Femur (tissue), 1 donor: ENCODE measurements at places on chromosomes 5 and 9.

- no peak for DNase-seq
These were observed 309.8 kb upstream of the IRX4 start for GRCh38 chr5:2192496-2192895.

- DNase-seq, result no peak
These were observed 215.5 kb downstream of the TMEM167A start for GRCh38 chr5:82861701-82862100.

- no peak for DNase-seq
These were observed 65.9 kb downstream of the CYFIP2 start for GRCh38 chr5:157331807-157332206.

- no peak for DNase-seq
These were observed 280.0 kb upstream of the EFNA5 start for GRCh38 chr5:107950776-107951175.

DNA sequence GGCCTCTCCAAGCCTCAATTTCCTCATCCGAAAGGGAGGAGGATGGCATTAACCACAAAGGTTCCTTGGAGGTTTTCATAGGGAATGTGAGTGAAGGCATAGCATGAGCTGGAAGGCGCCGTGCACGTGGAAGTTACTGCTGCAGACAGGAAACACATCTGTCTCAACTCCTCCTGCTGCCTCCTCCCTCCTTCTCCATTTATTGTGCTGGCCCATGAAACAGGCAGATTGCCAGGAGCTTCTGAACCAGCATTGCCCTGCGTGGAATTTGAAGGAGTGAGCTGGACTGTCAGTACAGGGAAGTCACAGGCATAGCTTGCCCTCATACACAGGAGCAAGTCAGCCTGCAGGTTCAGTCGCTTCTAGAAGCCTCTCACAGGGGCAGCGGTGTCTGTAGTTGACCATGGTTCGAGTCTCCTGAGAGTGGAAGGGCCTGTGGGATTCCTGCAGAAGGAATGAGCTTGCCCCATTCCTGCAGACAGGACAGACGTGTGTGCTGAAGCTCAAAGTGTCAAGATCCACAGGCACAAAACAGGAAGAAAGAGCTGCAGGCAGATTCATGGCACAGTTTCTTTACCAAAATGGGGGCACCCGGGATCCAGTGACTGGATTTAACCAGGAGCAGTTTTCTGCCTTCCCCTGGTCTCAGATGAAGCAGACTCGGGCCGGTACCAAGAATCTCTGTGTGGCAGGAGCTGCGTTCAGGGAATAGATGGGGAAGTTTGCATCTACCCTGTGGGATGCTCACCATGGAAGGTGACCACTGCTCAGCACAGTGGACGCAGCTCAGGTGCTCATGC, 48.7 kb upstream of the CTSL start:
- DNase-seq, result no peak

DNA sequence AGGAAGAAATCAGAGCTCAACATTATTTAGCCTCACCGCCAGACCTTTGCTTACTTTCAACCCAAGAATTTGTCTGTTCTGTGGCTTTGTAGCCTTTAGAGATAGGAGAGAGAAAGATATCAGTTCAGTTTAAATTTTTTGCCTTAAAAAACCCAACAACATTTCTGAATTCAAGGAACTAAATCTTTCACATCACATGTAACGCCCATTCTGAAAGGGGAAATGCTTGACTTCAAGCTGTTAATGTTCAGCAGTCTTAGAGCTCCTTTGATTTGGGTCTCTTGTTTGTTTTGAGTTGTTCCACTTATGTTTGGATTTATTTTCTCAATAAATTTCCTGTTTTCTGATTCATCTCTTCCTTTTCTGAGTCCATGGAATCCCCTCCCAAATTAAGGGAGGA, 294.5 kb downstream of the ARHGAP26 start:
- DNase-seq, result no peak

- DNase-seq, result no peak
These were observed 79.8 kb downstream of the C5orf15 start for GRCh38 chr5:133888625-133888991.

GRCh38 chr9:77769246-77769645, 121.1 kb upstream of the GNA14 start:
- no peak for DNase-seq

GRCh38 chr9:37984672-37985611, 81.0 kb upstream of the SLC25A51 start:
- no peak for DNase-seq

GRCh38 chr9:91160181-91160580, 201.5 kb downstream of the AUH start:
- no peak for DNase-seq

GRCh38 chr9:4530375-4530774, 40.1 kb downstream of the SLC1A1 start:
- DNase-seq, result no peak

DNA sequence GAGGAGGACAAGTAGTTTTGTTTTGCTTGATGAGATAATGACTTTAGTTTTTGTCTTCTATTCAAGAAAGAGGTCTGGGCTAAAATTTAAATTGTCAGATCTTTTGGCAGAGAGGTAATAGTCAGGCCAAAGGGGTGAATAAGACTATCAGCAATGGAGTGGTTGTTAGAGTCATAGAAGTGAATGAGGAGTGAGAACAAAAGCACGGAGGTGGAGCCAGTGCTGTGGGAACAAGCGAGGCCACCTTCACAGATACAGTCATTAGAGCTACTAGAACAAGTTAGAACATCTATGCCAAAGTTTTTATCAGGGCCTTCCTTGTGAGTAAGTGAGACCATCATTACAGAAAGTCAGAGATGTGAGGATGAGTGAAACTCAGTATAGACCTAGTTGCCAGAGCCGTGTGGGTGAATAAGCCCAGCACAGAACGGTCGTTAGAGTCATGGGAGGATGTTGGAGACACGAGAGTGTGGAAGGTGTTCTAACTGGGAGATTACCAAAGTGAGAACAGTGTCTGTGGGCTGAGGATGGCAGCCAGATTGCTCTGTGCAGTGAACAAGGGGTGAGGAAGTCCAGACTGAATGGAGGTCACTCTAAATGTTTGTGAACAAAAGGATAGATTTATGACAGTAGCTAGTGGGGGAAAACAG, 135.1 kb downstream of the RPS23 start:
- no peak for DNase-seq

DNA sequence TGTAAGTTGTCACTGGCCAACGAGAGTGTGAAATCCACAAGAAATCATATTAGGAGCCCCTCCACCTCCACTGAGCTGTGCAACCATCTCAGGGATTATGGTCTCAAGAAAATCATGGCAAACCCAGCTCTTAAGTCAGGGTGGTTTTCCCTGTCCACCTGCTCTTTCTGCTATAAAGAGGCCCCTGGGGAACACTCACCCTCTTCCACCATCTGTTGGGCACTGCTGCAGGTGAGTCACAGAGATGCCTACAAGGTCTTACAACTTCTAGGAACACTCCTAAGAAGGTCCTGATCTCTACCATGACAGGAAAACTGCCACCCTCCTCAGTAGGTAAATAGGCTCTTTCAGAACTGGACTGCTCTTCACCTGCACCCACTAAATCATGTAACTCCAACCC, 61.8 kb downstream of the DRD1 start:
- DNase-seq, result no peak

GRCh38 chr5:79685627-79686026, 4.0 kb upstream of the CMYA5 start:
- DNase-seq, result no peak

- no peak for DNase-seq
These were observed 154.1 kb downstream of the ADAMTS6 start for GRCh38 chr5:65327582-65327981.
